ENCODE measurements at places on chromosomes 6 and 20. TPM values are rescaled to one million over a fixed set of nuclear protein-coding genes. Genes with fewer than 3 reads are reported as not detected.

Gene HTR1E
- polyA plus RNA-seq: 0.93 TPM

Gene CCN6
- 3.8 TPM for polyA plus RNA-seq

Gene PLTP
- 141 TPM for polyA plus RNA-seq

Gene BCAS4
- polyA plus RNA-seq: 5.5 TPM

Gene OOEP
- polyA plus RNA-seq: 0.40 TPM

Gene MAFB
- 118 TPM for polyA plus RNA-seq

Gene C6orf141
- polyA plus RNA-seq: 1.3 TPM

Gene MACROD2
- polyA plus RNA-seq: 14.6 TPM

DNA sequence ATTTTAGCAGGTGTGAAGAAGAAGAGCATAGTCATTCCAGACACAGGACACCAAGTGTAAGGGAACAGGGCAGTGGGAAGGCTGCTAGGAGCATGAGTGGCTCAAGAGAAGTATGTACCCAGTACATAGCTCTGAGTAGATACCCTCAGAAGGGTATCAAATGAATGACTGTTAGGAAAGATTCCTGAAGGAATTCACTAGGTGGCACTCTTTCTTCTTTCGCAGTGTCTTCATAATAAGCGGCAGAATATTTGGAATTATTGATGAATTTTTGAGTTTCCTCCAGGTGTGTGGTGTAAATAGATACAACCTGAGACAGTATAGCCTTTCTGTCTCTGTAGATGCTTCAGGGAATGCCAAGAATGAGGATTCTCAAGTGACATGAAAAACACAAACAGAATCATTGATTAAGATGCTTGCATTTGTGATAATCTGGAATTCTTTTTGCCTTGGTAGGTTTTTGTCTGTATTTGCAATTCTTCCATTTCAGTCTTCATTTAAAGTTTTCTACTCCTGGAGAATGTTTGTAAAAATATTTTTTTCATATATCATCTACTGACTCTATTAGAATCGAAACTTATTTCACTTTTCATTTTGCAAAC lies 264.3 kb upstream of the RIMS1 start:
- DNase-seq: no peak

DNA sequence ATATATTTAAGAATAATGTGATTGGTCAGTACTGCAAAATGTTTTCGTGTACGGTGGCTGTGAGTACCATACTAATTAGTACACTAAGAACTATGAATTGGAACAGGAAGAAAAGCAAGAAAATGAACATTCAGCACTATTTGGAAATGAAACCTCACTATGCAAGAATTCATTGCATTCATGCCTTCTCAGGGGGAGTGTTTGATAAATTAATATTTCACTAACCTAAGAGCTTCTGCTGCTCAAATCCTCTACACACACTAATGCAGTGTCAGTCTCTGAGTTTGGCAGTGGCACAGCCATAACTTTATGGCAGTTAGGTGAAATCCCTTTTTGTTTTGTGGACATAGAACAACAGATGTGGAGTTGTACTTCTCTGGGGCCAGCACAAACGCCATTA lies 60.1 kb downstream of the SLC16A10 start:
- DNase-seq: no peak

DNA sequence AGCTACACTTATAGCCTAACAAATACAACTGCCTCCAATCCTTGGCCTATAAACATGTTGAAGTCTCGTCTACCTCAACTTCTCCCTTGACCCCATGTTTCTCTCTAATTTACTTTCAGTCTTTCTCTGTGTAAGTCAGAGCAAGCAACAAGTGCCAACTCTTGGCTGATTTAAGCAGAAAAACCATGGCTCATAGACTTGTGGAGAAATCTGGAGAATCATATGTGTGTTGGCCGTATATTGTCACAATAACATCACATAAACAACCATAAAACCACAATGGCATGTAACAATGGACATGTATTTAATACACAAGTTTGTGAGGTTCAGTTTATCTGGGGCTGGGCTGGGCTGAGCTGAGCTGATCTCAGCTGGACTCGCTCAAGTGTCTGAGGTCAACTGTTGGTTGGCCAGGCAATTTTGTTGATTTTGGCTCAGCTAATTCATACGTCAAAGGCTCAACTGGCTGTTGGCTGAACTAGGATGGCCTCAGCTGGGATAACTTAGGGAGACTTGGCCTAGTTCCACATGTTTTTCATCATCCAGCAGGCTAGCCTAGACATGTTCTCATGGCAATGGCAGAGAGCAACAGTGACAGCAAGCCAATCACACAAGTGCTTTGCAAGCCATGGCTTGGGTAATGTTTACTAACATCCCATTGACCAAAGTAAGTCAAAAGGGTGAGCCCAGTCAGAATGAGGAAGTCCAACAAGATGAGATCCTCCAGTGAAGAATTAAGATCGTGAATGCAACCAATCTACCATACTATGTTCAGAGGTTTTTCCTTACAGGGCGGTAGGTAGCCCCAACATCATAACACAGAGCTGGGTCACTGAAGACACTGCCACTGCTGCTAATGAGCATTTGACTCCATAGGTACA lies 12.9 kb upstream of the TBC1D22B start:
- DNase-seq: peak; percentile 87

DNA sequence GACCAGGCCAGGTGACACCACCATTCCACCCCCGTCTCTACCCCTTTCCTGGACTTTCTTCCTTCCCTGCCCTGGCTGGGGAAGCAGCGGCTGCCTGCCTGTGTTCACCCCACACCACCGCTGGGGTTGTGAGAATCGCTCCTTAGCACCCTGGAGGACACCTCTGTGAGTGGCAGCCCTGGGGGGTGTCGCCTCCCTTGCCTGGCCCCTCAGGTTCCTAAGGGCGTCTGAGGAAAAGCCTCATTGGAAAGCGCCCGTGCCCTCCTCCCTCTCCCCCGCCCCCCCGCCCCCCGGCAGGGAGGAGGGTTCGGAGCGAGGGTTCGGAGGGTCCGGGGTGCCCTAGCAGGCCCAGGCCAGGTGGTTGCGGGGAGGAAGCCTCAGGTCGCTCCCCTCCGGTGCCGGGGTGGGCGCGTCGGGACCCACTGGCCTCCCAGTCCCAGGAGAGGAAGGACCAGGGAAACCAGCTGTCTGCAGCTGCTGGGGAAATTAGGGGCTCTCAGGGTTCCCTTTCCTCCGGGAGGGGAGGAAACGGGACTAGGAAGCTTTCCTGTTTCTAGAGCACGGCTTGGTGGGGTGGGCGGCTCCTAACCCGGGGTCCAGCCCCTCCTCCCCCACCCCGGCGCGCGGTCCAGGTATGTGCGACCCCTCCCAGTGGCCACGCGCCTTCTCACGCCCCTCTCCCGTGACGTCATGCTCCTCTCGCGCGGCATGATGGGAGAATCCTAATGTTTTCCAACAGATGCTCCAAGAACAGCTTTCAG lies at the start of gene PHACTR3:
Gene PHACTR3 (plus strand): TSS at position 760 of the 761 bp plus-strand sequence. CDS start 475 bp downstream, outside the sequence.
- no peak for DNase-seq

DNA sequence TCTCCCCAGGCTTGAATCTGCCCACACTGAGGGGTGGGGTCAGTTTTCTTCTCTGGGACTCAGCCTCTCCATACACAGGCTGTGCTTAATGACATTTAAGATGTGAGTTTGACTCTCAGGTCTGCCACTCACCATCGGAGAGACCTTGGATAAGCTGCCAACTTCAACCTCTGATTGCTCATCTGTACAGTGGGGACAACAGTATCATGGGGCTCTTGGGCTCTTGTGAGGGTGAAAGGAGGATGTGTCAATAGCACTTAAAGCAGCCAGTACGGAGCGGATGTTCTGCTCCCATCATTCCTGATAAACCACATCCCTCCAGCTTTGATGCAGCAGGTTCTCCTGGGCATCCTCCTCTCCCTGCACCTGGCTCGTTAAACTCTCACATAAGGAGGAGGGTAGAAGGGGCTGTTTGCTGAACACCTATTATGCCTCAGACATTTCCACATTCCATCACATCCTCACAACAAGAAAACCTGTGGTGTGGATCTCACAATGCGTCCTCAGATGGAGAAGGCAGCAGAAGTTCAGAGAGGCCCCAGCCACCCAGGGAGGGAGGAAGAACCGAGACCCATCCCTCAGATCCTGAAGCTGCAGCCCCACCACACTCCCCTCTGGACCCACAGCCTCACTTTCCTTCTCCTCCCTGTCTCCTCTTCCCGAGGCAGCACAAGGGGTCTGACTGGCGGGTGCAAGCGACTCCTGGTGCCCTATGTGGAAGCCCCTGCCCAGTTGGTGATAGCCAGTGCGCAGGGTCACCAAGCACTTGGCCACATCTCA lies 1.9 kb upstream of the PDYN start:
- no peak for DNase-seq

- no peak for DNase-seq
Measured at GRCh38 chr6:1364791-1365190, 24.6 kb upstream of the FOXF2 start.

GRCh38 chr20:20277894-20278335 lies 90.0 kb upstream of the INSM1 start:
- no peak for DNase-seq

Data from renal cortex interstitium (tissue), 15 donors.